Trophoblast cell (in vitro differentiated cells and primary cell): ENCODE measurements at places on chromosomes 2 and 18.
A peak's percentile ranks its signal among the peaks of the same experiment; 100 is the strongest.

- DNase-seq: no peak
Observed at GRCh38 chr2:33929467-33929866, 330.4 kb upstream of the FAM98A start.

- DNase-seq: no peak
Observed at GRCh38 chr2:230202430-230203109, 17.2 kb downstream of the SP110 start.

GRCh38 chr2:114642166-114642770 lies 199.8 kb downstream of the DPP10 start:
- peak; percentile 20 for DNase-seq

GRCh38 chr2:150495993-150496627 lies 8.6 kb upstream of the RND3 start:
- DNase-seq: peak; percentile 91

DNA sequence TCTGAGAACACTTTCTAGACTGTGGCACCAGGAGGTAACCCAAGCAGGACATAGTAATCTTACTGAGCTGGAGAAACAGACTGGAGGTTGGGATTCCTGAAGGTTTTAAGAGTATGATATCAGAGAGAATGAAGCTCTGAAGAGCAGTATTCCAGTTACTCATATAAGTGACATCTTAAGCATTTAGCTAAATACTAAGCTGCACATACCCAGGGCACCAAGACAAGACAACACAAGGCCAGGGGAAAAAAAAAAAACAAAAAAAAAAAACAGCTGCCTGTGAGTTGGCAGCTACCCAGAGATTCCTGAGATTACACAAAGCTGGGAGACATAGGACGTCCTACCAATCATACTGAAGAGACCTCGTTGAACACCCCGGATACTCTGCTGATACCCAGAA lies 175.8 kb downstream of the SRBD1 start:
- DNase-seq: peak; percentile 94

GRCh38 chr18:45415614-45416013 lies 199.7 kb upstream of the SLC14A2 start:
- no peak for DNase-seq

DNA sequence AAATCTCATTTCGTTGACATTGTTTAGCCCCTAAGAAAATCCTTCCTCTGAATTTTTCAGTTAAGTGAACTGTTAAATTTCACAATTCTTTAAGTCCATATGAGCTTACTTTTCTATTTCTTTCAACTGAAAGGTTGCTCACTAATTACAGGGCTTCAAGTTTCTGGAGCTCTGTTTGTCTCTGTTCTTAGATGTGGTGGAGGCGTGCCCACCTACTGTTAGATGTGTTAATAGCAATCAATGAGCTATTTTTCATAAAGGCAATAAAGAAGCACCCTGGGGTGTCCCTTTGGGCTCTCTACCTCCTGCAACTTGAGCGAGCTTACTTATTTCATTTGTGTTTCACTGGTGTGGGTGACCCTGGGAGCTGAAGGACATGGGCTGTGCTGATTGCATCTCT lies 25.0 kb downstream of the CREG2 start:
- no peak for DNase-seq

DNA sequence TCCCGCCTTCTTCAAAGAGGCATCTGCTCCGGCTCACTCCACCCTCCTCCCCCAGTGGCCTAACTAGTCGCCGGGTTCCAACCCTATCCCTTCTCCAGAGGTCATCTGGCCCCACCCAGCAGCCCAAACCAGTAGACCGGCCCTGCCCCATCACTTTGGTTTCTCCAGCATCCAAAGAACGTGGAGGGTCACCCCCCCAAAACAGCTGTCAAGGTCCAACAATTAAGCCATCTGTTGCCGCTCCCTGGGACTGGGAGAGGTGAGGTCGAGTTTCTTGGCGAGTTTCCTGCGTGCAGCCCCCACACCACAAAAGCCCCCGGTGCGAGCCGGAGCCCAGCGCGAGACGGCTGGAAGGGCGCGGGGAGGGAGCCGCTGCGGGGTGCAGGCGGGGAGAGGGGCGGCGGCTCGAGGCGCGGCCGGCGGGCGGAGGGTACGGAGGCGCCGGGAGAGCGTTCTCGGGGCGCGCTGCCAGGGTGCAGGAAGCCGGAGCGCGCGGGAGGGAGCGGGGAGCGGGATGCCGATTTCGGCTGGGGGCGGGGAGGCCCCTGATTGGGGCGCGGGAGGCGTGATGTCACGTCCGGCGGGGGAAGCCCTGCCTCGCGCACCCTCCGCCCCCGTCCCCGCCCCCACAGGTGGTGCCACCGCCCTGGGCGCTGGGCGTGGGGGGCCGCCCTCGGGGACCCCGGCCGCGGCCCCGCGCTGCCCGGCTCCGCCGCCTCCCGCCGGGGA lies 571 bp upstream of the GPC1 start:
- peak; percentile 71 for DNase-seq

DNA sequence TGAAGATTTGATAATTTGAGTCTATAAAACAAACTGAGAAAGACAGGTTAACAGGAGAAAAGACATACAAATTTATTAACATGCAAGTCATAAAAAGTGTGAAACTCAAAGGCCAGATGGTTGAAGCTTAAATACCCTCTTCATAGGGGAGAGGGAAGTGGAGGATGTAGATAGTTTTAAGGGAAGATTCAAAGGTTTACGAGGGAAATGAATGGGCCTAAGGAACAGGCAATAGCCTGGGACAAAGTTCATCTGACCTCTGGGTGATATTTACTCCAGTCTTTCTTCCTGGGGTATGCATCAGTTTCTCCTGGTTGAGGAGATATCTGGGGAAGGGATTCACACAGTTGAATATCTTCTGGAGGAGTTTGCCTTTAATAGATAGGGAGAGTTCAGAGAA lies 215.0 kb upstream of the SP5 start:
- DNase-seq: no peak

GRCh38 chr2:25374411-25374810 lies 32.7 kb upstream of the DNMT3A start:
- no peak for DNase-seq

GRCh38 chr2:168064011-168064998 lies 183.1 kb downstream of the STK39 start:
- no peak for DNase-seq

DNA sequence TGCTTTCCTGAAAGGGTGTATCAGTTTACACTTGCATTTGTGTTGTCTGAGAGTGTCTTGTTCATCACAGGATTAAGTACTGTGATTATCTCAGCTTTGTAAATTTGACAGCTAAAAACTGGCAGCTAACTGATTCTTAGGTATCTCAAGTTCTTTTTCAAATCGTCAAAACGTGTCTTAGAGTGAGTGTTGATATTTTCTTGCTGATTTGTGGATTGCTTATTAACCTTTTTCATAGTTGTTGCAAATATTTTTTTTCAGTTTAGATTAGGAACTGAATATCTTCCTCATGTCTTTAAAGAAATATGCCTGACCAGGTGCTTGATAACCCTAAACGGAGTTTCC lies 41.9 kb downstream of the LRRFIP1 start:
- DNase-seq: no peak

- DNase-seq: peak; percentile 74
Observed at GRCh38 chr2:229586746-229587705, 127.3 kb downstream of the DNER start.

GRCh38 chr2:47016172-47016913 lies 100.7 kb upstream of the MCFD2 start:
- peak; percentile 80 for DNase-seq

GRCh38 chr2:20755132-20755800 lies 67.6 kb downstream of the LDAH start:
- DNase-seq: no peak

DNA sequence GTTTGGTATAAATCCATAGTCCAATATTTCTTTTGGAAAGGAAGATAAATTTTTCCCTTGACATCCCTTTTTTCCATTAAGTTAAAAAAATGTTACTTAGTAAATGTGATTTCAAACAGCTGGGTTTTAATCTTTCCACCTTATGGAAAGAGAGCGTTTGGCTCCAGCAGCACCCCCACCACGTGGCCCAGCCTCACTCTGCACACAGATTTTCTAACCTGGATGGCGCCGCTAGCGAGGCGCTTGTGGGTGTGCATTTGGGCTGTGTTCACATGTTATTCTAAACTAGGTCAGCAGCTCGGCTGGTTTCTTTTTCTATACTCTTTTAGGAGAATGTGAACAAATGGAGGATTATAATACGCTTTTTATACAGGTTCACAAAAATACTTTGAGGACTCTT lies 218.0 kb downstream of the LDLRAD4 start:
- DNase-seq: no peak

DNA sequence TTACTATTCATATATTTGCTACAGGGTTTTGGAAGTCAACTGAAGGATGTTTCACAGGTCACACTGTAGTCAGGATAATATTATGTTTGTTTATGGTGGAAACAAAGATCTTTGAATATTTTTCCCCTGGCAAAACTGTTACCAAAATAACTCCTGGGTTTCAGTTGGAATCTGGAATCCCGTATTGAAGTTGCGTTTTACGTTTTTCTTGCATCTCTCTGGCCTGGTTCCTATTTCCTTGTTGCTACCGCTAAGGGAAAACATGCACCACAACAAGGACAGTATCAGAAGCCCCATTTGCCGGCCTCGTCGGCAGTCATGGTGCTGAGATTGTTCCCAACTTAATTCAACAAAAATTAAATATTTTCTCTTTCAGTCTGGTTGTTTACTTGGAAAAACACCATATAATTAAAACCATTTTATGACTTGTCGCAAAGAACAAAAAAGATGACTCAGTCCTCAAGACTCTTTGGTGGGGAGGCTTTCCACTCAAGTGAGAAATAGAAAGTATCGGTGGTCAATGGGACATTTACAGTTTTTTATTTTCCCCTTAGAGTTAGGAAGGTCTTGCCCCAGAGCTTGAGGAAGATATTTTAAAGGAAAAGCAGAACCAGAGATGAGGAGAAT lies 42.3 kb downstream of the EN1 start:
- no peak for DNase-seq

DNA sequence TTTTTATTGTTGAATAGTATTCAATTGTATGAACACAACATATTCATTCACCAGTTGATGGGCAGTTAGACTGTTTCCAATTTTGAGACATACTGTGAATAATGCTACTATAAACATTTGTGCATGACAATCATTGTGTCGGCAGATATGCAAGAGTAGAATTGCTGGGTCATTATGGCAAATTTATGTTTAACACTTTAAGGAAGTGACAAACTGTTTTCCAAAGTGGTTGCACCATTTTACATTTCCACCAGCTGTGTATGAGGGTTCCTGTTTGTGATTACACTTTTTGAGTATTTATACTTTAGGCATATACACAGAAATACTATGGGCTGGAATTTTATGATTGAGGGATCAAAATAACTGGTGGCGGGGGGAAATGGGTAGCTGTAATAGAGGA lies 61.2 kb downstream of the MAP4K3 start:
- no peak for DNase-seq

- DNase-seq: no peak
Observed at GRCh38 chr2:7292154-7292691, 375.0 kb downstream of the RNF144A start.

DNA sequence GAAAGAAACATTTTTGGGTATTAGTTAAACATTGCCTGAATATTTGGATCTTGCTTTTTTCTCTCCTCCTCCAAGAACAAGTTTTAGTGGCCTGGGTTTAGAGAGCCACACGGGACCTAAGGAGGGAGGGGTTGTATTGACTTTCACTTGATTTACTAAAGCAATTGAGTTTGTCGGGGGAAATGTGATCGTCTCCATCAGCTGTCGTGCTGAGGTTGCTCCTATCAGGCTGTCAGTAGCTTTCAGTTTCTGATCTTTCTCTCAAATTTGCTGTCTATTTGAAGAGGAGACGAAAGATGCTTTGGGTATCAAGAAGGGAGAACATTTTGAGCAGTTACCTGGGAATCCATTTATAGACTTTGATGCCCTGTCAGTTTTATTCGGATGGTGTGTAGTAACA lies 106.0 kb downstream of the SETBP1 start:
- DNase-seq: no peak

DNA sequence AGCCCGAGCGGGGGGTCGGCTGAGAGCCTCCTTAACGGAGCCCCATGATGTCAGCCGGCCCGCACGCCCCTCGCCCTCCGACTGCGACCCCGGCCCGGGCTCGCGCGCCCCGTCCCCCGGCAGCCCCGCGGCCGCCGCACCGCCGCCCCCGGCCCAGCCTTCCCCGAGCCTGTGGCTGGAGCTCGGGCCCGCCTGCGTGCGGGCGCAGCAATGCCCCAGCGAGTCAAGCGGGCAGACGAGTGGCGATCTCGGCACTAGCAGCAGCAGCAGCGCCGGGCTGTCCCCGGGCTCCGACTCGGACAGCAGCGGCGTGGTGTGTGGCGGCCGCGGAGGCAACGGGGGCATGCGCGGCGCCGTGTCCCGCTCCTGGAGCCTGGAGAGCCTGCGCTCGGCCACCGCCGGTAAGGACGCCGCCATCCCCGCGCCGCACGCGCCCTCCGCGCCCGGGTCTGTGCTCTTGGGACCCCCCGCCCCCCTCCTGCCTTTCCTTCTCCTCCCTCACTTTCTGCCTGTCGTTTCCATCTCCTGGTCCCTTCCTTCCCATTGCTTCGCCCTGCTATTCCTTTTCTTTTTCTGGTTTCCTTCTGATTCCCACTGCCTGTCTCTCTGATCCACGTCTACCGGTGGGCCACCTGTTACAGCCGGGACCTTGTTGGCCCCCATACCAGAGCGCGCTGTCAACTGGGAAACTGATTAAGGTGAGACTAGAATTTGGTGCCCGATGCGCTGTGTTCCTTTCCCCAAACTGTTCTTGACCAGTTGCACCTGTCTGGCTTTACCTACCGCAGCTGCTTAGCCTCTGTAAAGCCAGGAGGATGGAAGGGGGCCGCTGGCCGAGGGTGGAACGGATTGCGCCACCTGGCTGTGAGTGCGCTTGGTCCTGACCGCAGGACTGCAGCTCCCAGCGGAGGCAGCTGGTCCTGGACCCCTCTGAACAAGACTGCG lies 127.4 kb downstream of the ARHGEF4 start:
- no peak for DNase-seq

- peak; percentile 14 for DNase-seq
Observed at GRCh38 chr2:39377226-39377939, 59.7 kb downstream of the MAP4K3 start.
